ENCODE measurements at places on chromosomes 2 and 18.
A peak's percentile ranks its signal among the peaks of the same experiment; 100 is the strongest.

DNA sequence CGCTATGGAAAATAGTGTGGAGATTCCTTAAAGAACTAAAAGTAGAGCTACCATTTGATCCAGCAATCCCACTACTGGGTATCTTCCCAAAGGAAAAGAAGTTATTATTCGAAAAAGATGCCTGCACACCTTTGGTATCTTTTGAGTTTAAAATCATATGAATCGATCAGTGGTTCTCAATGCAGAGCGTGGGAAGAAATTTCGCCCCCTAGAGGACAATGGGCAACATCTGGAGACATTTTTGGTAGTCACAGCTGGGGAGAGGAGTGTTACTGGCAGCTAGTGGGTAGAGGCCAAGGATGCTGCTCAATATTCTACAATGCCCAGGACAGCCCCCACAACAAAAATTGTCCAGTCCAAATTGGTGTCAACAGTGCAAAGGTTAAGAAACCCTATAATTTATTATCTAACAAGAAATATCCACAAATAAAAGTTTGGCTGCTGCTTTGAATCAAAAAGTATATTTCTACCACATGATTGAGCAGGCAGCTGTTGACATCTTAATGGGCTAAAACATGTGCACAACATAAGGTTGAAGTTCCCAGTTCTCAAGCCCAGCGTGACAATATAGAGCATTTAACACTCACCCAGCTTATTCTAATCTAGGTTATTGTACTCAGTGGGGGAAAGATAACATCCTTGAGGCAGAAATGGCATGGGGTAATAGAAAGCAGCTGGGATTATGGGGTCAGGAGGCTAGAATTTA, 425.7 kb downstream of the LRATD1 start:
- no peak for DNase-seq

DNA sequence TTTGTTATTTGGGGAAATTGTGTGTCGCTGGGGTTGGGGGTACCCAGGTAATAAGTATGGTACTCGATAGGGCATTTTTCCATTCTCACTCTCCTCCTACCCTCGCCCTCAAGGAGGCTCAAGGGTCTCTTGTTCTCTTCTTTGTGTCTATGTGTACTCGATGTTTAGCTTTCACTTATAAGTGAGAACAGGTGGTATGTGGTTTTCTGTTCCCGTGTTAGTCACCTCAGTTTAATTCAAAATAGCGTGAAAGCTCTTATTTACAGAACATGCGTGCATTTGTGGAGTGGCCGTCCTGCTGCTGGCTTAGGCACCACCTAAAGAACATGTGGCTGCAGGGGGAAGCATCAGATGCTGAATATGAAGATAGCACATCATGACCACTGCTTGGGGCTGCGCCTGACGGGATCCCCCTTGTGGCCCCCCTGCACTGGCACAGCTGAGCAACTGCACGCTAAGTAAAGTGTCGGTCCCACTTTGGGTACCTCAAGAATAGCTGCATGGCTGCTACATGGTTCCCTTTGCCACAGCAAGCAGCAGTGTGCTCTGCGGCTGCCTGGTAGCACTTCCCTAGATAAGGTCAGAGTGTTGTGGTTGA, 569.0 kb downstream of the DCDC2C start:
- no peak for DNase-seq

DNA sequence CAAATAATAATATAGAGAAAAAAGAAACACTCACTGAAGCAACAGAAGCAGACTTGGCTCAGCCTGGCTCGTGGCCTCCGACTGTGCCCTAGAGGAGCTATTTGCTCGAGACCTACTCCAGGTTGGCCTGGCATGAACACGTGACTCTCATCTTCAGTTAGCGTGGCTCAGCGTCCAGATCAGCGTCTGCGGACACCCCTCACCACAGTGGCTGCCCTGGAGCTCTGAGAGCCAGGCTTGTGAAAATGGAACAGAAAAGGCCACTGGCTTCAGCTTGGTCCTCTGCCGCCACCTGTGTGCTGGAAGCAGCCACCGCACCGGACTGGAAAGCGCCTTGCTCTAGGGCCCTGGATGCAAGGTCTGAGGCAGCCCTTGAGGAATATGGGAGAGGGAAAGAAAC, 1184.0 kb upstream of the GYPC start:
- DNase-seq = no peak

DNA sequence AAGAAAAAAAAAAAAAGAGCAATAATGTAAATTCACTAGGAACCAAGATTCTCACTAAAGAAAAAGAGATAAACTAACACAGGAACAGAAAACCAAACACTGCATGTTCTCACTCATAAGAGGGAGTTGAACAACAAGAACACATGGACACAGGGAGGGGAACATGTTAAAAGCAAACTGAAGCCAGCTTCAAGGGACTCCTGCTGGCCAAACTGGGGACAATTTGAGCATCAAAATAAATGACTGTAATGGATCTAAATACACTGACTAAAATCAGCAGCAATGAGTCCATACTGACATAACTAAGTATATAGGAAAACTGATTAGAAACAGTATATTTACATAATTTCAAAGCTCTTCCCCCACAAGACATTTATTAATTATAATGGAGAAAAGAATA, 73.0 kb downstream of the FARSB start:
- DNase-seq = no peak

- no peak for DNase-seq
Measured at GRCh38 chr18:48580782-48581181, 42.0 kb downstream of the CTIF start.

DNA sequence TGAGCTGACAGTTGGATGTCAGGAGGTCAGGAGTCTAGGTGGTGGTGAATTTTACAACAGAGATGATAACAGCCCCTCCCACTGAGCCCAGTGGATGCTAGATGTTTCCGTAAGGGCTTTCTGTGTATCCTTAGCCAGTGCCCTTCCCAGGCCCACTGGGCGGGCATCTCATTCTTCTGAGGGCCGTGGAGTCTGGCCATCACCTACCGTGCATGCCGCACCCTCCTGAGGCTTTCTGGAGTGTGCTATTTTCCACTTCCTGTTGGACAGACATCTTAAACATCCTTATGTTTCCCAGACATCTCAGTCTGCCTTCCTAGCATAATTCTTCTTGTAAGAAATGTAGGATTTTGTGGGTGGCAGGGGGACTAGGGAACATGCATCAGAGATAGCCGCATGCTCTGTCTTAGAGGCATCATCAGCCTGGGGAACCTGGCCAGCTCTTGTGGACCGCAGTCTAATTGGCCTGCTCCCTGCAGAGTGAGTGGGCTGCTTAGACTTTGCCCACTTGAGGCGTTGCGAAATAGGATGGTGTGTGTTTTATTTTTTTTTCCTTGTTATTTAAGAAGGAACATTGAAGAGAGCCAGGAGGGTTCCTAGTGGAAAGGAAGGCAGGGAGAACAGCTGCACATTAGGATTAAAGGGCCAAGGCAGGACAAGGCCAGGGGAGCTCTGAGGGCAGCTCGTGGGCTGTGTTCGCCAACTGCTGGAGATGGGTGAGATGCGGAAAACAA, 135.8 kb downstream of the SH3RF3 start:
- DNase-seq = no peak

GRCh38 chr2:217166241-217166850, 306.5 kb upstream of the TNP1 start:
- no peak for DNase-seq

GRCh38 chr2:239676716-239677452, 276.1 kb upstream of the HDAC4 start:
- no peak for DNase-seq

DNA sequence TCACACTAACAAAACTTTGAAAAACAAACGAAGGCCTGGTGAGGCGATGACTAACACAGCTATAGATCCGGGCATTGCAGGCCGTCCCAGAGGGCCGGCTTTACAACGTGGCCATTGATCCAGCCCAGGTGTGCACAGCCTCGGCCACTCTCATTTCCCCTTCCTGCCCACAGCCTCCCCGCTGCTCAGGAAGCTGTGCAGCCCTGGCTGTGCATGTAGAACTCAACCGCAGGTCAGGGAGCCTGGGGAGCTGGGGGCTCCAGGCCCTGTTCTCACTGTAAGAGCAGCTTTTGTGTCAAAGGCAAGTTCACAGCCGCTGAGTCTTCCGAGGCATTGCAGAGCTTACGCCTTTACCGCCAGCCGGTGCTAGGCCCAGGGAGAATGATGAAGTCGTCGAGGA, 87.2 kb downstream of the LONRF2 start:
- peak; percentile 1 for DNase-seq

DNA sequence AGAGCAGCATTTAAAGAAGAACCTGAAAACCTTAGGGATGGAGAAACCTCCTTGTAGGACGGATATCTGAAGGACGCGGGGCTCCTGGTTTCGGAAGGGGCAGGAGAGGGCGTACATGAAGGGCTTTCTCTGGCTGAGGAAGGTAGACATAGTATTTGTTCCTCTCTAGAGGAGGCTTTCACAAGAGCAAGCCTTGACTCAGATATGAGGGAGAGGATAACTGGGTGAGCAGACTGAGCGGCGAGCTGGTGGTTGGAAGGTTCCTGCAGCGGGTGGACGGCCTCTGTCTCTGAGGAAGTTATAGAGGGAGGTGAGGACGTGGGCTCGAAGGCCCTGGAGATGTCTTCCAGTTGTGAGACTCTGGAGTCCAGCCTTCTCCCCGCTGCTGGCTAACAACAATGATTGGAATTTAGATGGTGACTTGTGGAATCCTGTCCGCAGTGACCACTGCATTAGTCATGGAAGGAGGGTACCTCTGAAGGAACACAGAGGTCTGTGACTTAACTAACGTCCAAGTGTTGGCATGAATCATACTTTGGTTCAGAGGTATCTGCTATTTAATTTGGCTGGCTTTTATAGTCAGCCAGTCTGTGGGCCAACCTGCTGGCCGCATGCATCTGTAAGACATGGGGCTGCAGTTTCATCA, 80.9 kb downstream of the ASAP2 start:
- no peak for DNase-seq

DNA sequence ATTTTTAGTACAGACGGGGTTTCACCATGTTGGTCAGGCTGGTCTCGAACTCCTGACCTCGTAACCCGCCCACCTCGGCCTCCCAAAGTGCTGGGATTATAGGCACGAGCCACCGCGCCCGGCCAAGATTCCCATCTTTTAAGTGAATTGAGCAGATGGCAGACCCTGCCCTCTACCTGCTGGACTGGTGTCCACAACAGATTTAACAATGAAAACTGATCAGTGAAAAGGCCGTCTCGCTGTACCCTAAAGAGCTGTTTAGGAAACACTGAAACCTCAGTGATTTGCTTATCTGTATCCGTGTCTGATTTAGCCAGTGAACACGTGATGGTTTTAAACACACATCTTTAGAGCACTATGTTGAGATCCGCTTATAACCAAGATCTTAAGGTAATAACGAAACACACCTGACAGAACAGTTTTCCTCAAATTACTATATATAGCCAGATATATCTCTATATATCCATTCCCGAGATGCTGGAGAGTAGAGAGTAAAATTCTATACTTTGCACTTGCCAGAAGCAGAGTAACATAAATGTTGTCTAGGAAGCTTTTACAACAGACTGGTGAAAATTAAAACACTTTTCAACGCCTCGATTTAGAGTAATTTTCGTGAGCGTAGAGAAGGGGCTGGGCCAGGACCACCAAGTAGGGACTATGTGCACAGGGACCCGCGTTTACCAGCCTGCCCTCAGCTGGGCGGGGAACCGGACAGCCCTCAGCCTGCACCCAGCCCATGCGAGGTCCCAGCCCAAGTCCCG, 594 bp downstream of the FAM161A start:
- no peak for DNase-seq

GRCh38 chr18:76232779-76233178, 262.3 kb downstream of the ZNF516 start:
- no peak for DNase-seq

DNA sequence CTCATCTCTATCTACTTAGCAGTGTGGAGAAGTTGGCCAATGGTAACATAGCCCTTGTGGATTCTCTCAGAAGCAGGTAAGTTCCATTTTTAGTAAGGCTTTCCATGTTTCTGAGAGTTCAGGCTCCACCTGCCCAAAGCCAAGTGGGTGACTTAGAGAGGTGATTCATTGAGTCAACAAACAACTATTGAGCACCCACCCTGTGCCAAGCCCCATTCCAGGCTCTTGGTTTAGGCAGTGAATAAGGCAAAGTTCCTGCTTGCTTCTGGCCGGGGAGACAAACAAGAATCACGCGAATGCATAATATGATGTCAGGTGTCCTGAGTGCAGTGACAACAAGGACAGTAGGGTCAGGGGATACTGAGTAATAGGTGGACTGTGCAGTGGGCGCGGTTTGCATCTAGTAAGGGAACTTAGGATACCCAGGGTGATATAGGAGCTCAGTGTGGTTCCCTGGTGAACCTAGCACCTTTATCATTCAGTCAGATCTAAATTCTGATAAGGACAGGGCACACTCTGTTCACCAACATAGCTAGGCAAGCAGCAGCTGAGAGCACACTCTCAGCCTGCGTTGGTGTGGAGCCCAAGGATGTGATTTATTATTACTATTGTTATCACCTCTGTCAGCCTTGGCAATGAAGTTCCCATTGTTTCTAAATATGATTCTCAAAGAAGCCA, 31.7 kb upstream of the KCTD1 start:
- DNase-seq = no peak

- DNase-seq = no peak
Measured at GRCh38 chr18:650428-650858, 7.0 kb upstream of the TYMS start.

DNA sequence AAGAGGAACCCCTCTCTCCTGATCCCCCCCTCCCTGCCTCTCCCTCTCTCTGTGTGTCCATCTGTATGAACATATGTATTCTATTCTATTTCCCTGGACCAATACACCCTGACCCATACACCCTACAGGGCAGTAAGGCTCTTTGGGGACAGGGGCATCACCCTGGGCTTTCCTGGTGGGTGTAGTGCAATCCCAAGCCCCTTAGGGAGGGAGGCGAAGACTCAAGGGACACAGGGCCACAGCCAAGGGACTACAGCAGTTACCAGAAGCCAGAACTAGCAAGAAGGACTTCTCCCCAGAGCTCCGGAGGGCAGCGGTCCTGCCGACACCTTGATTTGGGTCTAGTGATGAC, 214.2 kb upstream of the RAB6C start:
- DNase-seq = no peak

DNA sequence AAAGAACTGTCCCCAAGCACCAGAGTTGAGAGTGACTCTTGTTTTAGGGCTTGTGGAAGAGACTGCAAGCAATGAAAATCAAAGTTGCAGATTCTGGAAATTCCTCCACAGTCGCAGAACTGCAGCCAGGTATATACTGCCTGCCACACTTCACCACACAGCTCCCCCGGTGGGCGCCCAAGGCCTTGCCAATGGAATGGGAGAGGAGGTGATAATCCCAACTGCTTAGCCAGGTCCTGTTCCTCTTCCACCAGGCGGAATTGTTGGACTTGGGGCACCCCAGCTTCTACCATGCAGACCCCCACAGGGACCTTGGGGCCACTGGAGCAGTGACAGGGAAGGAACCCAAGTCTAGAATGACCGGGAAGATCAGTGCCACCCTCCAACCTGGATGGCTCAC, 4.8 kb upstream of the PDIA6 start:
- DNase-seq = no peak

Data from stimulated activated CD8-positive, alpha-beta memory T cell treated with anti-CD3 and anti-CD28 coated beads, Interleukin-7, amount 100 ng/mL, for 48 hours (primary cell).